AML-193 (cell line): ENCODE measurements at places on chromosomes 5 and 9.

- no peak for DNase-seq
Measured at GRCh38 chr5:180009581-180009980, 62.0 kb downstream of the RNF130 start.

DNA sequence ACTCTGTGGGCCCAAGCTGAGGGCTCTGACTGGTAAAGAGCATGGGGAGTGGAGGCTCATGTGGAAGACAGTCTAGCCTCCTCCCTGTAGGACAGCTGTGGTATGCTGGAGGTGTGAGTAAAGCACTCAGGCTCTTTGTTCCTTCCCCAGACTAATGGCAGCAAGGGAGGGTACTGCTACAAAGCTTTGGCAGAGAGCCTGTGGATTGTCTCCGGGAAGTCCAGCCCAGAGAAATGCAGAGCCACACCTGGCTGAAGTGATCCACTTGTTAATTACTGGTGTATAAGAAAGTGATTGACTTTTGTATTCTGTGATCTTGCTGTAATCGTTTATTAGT lies 161.7 kb downstream of the OXCT1 start:
- DNase-seq: no peak

GRCh38 chr5:33850100-33850594 lies 41.6 kb downstream of the ADAMTS12 start:
- DNase-seq: no peak

- no peak for DNase-seq
Measured at GRCh38 chr5:17785774-17786173, 151.5 kb downstream of the TAF11L14 start.

DNA sequence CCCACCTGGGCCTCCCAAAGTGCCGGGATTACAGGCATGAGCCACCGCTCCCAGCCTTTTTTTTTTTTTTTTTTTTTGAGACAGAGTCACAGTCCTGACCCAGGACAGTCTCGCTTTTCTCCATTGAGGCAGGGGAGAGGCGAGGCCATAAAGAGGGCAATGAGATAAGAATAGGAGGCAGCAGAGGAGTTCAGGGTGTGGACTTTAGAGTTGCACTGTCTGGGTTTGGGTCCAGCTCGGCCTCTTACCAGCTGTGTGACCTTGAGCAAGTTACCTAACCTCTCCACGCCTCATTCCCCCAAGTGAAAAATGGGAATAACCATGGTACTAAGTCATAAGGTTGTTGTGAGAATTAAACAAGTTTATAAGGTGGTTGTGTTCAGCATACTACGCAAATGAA lies 24.6 kb upstream of the ANKH start:
- DNase-seq: no peak

- DNase-seq: no peak
Measured at GRCh38 chr5:73437777-73438644, 10.6 kb downstream of the FOXD1 start.

DNA sequence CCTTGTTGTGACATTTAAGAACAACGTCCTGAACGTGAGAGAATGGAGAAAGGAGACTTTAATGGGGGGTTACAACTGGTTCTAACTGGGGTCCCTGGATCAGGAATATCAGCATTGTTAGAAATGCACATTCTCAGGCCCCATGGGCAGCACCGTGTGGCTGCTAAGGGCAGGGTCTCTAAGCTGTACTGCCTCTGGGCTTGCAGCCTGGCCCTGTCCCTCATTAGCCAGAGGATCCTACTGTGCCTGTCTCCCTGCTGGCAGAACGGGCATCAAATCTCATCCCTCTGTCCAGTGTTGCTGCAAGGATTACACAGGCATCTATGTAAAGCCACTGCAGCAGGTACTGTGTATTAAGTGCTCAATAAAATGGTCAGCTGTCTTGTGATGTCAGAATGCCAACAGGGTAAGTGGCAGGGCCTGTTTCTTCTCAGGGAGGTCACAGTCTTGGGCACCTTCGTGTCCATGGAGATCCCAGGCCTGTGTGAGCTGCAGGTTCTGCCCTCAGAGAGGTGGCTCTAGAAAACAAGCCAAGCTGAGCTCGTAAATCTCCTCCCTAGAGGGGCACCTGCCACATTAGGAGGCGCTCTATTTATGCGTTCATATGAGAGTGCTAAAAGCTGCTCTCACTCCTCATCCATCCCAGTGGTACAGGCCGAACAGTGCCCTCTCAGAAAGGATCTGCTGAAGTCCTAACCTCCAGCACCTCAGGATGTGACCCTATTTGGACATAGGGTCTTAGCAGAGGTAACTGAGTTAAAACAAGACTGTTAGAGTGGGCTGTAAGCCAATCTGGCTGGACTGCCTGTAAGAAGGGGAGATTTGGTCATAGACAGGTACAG lies 210.5 kb downstream of the GADD45G start:
- no peak for DNase-seq

DNA sequence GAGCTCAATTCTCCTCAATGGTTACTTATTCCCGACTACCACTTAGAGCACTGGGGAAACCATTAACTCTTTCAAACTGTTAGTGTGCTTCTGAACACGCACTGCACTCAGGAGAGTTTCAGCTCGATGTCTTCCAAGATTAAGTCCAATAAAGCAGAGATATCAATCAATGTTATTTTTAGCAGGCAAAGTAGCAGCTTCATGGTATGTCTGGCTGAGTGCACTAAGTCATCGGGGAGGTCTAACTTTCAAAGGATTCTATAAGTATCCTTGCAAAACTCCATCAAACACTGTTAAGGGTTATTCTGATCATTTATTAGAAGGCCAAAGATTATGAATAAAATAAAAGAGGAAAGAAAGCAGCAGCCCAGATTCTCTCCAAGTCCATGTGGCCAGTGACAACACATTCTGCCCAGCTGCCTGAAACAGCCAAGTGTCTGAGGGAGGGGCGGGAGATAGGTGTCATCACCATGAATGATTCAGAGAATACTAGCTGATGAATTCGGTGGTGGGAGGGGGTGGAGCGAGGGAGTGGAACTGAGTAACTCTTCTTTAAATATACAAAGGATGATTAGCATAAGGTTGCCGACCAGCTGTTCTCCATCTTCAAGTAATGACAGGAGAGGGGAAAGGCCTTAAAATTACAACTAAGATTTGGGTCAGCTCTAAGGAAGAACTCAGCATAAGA lies 21.3 kb downstream of the NREP start:
- no peak for DNase-seq
